ENCODE measurements at places on chromosomes 7 and 10.

GRCh38 chr7:69334701-69335100, 263.6 kb upstream of the AUTS2 start:
- DNase-seq, result no peak

- DNase-seq, result no peak
Observed at GRCh38 chr7:140190588-140190987, 13.8 kb upstream of the KDM7A start.

DNA sequence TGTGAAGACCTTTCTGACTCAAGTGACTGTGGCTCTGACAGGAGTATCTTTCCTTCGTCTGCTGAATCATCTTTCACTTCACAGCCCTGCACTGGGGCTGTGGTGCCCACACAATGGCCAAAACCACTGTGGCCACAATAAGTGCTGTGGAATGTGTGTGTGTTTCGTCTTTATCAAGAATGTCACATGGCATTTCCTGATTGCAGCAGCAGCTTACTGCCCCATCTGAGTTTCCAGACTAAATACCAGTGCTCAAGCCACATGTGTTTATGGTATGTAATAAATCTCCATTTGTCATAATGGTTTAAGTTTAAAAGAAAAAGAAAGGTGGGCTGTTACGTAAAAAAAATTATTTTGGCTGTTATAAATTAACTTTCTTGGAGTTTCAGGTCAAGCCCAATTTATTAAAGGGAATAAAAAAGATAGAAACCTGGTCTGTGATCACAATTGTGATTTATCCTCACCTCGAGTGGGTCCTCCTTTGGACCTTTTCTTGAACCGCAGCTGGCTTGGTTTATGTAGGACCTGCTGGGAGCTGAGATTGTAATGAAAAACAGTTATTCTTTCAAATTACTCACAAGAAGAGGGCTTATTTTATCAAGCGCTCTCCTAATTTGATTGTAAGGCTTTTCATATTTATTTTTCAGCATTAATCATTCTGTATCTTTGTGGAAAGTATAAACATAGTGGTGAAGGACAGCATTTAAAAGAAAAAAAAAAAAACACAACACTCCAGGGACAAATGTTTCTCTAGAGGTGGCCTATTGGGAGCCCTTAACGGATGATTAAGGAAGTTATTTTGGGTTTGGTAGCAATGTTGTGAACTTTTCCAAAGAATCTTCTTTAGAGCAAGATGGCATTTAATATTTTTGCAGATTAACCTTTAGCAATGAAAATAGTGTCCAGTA, 116.2 kb downstream of the LRMDA start:
- DNase-seq, result peak; percentile 94

GRCh38 chr7:135898226-135898625, 78.9 kb downstream of the MTPN start:
- DNase-seq, result no peak

- peak; percentile 93 for DNase-seq
Observed at GRCh38 chr7:47088329-47089067, 493.4 kb downstream of the TNS3 start.

DNA sequence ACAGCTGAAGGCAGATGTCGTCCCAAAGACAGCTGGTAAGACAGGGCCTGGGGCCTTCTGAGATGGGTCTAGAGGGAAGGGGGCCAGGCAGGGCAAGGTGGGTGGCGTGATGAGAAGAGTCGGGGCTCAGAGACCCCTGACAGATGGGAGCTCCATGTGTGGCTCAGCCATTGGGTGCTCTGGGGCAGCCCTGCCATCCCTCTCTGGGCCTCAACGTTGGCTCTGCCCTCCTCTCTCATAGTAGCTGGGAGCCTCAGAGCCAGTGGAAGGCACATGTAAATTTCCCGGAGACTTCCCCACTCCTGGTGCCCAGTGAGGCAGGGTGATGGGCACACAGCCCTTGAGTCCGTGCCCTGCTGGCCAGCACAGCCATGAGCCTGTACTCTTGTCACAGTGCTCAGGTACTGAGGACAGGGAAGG, 1.8 kb downstream of the PPIF start:
- DNase-seq, result no peak

DNA sequence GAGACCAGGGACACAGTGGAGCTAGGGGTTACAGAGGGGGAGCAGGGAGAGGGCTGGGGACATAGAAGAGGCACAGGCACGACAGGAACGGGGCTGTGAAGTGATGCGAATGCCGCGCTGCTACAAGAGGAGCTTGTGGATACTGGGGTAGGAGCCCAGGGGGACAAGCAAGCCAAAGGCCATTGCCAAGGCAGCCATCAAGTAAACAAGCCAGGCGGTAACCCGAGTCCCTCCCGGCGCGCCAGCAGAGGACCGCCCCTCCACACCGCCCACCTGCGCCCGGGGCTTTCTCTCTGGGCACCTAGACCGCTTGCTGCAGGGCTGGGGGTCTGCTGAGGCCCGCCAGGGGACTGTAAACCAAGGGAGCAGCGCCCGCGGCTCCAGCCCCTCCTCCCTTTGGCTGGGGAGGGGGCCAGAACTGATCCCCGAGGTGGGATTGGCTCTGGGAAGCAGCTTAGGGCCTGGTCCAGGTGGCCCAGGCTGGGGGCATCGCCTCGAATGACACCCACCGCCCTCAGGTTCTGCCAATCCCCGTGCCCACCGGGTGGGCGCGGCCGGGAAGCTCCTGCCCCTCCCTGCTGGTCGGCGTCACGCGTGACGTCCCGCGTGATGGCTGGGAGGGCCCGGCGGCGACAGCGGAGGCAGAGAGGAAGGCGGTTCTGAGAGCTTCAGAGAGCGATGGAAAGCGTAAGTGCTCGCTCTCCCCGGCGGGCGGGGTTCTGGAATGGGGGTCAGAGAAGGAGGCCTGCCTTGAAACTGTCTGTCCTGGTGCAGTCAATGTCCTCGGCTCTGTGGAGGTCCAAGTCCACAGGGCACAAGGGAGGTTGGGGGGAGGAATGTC, 982 bp downstream of the SFXN3 start:
- peak; percentile 60 for DNase-seq

GRCh38 chr10:86512137-86512536, 9.5 kb downstream of the WAPL start:
- DNase-seq, result no peak

- DNase-seq, result no peak
Observed at GRCh38 chr10:86036544-86036831, 330.1 kb downstream of the GRID1 start.

DNA sequence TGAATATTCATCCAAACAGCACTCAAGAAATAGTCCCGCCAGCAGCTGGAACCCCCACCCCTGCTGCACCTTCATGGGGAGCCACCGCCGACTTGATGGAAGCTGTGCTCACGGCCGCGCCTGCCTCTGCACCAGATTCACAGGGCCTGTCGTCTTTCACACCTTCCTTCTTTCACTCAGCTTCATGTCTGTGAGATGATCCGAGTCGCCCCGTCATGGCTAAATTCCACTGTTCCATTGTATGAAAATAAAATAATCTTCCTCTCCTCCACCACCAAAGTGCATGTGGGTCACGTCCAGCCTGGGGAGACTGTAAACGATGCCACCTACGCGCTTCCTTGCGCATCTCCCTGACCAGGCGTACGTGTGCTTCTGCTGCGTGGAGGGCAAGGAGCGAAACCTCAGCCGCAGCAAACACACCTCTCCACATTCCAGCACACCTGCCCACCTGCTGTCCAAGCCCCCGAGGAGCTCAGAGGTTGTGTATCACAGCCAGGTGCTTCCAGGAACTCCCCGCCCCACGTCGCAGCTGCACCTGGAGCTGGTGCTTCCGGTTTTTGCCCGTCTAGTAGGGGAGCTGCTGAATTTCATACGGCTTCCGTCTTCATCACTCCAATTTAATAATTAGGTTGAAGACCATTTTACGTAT, 137.0 kb downstream of the PTPRN2 start:
- no peak for DNase-seq

- DNase-seq, result no peak
Observed at GRCh38 chr7:66055321-66055956, 20.2 kb upstream of the ASL start.

DNA sequence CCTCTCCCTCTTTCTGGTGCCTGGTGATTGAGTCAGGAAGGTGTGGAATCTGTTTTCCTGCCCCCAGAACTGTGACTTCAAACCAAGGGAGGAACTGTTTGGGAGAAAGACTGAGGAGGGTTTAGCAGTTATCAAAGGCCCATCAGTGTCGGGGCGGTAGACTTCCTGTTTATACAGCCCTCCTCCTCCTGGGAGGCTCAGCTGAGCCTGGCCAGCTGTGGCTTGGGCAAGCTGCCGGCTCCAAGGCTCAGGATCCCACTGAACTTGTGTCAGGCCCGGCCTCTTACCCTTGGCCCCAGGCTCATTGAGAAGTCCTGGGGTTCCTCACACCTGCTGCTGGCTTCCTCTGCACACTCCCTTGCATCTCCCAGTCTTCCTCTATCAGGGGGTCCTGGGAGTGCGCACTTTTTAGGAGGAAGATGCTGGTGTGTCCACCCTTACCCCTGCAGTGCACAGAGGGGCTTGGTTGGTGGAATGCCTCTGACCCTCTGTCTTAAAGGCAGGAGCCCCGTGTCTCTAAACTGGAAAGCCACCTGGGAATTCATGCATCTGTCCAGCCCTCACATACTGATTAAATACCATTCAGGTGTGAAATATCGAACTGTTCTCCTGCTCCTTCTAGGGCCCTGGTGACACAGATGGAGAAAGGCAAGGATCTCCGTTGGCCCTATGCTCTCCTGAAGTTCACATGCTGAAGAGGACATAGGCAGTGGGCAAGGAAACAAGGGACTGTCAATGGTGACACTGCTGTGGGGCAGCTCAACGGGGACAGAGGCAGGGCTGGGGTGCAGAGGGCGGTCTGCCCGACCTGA, 32.4 kb downstream of the CXCL12 start:
- DNase-seq, result peak; percentile 81

DNA sequence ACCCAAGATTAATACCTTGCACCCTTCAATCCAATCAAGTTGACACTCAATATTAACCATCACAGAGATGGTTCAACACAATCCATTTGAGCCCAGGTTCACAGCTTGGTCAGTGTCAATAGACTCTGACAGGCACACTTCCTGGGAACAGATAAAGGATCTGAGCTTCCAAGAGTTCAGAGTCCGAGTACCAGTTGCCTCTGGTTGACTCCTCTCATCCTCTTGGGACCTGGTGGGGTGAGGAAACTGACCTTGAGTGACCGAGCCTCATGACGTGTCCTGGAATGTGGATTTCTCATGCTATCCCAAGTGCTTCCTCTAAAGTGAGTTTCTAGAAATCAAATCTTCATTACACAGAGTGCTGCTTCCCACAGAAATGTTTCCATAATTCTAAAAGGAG, 162.0 kb downstream of the CYP26A1 start:
- no peak for DNase-seq
